ENCODE measurements at places on chromosomes 2 and 18.

- no peak for DNase-seq
Measured at GRCh38 chr2:217840522-217840921, 162.3 kb downstream of the TNS1 start.

DNA sequence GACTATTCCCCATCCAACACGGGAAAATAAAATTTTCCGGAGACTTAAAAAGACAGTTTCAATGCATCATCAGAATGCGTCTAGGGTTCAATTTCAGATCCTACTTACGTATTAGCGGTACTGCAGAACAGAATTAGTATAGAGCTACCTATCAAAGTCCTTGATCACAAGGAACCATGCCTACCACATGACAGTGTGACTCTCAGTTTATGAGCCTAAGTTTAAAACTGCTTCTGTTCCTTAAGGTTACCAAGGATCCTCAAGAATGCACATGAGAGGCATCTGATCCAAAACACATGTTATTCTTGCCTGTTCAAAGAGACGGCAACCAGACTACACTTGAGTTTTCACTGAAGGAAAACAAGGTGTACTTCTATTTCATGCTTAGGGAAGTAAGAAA lies 369.7 kb downstream of the EPHA4 start:
- no peak for DNase-seq

DNA sequence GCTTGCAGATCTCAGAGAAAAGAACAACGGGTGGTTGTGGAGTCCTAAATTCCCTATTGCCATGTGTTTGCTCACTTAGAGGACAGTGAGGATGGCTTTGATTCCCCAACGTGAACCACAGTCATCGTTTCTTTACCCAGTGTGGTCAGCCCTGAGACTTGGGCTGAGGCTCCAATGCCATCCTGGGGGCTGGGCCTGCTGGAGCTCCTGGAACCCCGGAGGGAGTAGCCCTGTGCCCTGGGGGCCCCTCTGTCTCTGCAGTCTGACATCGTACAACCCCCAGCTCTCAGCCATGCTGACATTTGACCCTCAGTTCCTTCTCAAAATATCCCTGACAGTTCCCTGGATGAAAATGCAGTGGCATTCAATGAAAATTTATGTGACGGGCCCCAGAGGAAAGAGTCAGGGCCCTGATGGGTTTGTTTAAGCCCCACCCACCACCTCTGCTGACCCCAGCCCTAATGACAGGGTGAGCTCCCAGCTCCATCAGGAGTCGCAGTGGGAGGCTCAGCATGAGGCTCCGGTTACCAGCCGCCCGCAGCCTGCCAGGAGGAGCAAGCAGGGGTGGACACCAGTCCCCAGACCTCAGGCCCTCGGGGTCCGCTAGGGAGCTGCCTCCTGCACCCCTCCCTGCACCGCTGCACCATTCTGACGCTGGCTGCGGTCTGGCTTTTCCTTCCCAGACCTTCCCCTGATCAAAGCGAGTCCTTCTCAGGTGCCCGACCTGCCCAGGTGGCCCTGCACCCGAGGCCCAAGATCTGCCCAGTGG lies 120.9 kb downstream of the TWIST2 start:
- DNase-seq: no peak

DNA sequence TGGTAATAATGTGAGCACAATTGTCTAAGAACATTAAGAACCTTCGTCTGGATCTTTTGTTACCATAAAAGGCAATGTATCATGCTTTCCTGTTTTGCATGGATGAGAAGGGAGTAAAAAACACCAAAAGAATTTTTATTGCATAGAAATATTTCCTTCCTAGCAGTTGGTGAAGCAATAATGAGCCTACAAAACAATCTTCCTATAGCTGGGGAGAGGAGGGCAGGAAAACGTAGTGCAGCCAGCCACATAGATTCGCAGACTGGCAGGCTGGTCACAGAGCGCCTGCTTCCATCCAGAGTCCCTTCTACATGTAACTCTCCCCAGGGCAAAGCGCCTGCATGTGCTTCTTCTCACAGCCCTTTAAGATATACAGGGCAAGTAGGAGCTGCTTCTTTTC lies 190.4 kb downstream of the BABAM2 start:
- no peak for DNase-seq

GRCh38 chr2:197090742-197091367 lies 164.3 kb upstream of the PGAP1 start:
- no peak for DNase-seq

DNA sequence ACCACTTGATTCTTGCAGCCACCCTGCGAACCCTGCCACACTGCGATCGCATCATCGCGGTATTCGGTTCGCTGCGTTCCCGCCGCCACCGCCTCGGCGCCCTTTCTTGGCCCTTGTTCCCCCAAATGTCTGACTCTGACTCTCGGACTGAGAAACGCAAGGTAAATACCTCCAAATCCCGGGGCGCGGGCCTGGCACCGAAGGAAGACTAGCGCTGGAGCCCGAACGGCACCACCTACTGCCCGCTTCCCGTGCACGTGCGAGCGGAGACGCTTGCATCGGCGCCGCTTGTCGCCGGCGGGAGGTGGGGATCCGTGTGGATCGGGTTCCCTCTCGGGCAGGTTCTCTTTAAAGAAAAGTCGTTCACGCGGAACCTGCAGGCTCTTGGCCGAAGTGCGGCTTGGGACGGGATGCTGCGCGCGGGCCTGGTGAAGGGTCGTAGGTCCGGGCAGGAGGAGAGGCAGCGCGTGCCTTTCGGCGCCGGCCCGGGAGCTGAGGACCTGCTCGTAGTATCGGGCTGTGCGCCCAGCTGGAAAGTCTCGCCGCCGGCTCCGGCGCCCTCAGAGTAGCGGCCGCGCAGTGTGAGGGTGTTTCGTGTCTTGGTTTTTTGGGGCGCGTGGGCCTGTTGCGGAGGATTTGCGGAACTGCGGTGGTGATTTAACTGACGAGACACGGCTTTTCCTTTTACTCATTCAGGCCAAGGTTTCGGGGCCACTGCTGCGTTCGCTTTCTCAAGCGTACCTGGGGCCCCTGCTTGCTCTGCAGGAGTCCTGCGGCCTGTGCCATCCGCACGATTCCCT lies 514 bp downstream of the BCL2L11 start:
- DNase-seq: no peak

DNA sequence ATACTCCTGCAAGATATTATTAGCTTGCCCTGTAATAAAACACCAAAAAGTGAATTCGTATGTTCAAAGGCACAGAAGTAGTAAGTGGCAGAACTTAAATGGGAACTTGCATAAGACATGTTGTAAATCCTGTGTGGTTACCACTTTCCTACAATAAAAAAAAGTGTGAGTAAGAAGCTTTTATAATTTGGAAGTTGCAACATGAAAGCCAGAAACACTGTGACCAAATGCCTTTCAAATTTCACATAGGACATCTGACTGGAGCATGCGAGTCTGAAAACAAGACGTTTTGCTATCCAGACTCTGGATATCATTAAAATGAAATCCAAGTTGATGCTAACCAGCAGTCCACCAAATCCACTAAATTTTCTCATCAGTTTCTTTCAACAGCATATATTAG lies 886.2 kb upstream of the NRXN1 start:
- DNase-seq: no peak

GRCh38 chr2:110818767-110819481 lies 86.6 kb downstream of the ACOXL start:
- DNase-seq: no peak

GRCh38 chr2:59701271-59701994 lies 852.0 kb downstream of the BCL11A start:
- DNase-seq: no peak

DNA sequence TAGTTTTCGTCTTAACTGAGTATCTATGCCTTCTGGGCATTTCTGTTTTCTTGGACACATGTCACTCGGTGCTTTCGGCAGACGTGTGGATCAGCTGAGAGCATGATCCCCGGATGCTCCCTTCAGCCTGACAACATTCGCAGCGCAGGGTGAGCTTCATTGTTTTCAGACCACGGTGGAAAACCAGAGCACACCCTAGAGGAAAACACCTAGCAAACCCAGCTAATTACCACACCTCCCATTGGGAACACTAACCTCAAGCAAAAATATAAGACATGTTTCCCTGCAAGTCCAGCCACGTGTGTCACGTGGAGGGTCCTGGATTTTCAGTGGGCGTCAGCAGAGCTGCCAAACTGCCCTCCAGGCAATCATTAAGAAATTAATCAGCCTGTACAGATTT lies 31.0 kb downstream of the ANKRD29 start:
- DNase-seq: no peak

- no peak for DNase-seq
Measured at GRCh38 chr2:164661349-164661748, 40.1 kb upstream of the GRB14 start.

DNA sequence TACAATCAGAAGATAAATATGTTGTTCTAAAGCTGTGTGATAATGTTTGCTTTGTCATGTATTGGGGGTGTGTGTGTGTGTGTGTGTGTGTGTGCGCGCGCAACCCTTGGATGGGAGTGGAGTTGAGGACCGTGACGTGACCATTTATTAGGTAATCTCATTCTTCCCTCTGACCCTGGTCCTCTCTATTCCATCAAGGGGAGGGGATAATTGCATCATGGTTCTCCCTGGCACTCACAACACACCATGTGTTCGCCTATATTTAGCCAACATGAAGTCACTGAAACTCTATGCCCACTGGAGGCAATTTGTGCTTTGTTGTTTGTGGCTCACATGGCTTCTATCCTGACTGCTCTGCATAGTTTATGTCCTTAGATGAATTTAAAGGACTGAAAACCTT lies 79.8 kb upstream of the LRPPRC start:
- DNase-seq: no peak

DNA sequence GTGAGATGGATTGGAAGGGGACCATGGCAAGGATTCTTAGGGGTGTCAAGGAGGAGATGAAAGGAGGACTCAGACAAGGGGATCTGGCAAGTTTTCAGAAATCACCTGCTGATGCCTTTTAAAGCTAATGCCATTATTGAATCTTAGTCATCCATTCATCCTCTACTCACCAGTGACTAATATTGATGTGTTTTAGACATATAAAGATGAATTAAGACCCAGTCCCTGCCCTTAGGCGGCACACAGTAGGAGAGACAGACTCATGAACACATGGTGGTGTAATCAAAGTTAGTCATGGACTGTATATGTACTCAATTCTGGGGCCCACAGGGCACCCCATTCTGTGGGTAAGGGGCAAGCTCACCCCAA lies 56.5 kb upstream of the ATL2 start:
- DNase-seq: no peak

DNA sequence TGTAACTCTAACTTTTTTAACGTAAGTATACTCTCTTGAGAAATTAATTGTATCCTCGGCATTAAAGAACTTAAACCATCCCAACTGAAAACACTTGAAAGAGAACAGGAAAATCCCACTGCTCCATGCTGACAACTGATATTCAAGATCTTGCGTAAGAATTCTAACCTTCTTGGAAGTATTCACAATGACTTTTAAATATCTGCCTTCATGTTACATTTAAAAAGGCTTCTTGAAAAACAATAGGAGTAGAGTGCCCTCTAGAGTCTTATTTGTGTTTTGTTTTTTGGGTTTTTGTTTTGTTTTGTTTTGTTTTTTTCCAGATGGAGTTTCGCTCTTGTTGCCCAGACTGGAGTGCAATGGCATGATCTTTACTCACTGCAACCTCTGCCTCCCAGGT lies 65.4 kb upstream of the DNAJC10 start:
- DNase-seq: no peak

DNA sequence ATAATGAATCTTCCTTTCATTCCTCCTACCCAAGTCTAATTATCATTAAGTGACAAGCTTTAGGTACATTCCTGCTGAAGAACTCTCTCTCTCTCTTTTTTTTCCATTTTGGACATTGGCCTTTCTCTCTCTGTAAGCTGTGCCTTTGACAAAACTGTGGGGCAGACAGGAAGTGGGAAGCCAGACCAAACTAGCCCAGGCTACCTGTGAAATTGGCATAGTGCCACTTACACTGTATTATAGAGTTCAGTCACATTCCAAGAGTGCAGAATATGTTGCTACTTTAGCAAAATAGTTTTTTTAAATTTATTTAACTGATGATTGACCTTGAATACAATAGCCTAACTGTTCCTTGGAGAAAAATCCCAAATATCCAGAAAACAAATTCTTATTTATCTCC lies 381.5 kb upstream of the ETAA1 start:
- no peak for DNase-seq

- DNase-seq: no peak
Measured at GRCh38 chr2:67567886-67568285, 170.8 kb downstream of the ETAA1 start.

DNA sequence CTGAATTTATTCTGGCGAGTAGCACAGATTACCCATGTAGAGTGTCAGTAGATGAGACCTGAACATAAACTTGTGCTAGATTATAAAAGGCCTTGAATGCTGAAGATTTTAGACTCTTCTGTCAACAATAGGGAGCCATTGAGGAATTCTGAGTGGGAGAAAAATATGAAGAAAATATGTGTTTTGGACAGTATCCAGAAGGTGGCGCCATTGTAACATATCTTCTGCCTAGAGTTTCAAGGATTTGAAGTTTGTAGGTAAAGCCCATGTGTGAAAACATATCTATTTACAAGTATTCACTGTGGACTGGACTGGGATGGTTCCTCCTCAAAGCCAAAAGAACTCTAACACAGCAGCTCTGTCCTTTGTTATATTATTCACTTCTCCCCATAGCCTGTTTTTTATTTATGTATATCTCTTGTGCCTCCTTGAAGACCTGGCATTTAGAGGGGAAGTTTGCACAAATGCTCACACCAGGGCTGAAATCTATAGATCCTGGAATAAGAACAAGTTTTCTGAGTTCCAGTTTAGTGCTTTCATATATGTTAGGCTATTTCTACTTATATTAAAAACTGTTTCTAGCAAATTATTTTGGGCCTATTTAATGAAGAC lies 124.9 kb downstream of the RDH14 start:
- no peak for DNase-seq

DNA sequence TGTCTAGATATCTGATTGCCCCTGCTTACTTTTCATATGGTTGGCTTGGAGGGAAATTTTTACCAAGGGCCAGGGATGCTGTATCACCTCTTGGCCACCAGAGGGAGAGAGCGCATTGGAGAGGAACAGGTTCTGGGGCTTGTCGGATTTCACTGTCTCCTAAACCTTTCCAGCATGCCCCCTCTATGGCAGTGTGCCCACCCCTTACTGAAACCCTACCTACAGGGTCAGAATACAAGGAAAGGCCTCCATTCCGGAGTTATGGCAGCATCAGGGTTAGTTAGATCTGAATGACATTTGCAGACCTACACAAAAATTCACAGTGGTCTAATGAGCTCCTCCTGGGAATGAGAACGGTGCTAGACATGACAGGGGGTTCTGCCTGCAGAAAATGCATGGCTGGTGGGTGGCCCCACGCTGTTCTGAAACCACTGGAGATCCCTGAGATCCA lies 5.8 kb downstream of the SLC14A2 start:
- DNase-seq: no peak

GRCh38 chr2:236341721-236342120 lies 77.5 kb upstream of the ASB18 start:
- DNase-seq: no peak

GRCh38 chr2:150120326-150120955 lies 367.0 kb downstream of the RND3 start:
- no peak for DNase-seq

- no peak for DNase-seq
Measured at GRCh38 chr18:63590966-63591695, 4.0 kb downstream of the SERPINB13 start.

DNA sequence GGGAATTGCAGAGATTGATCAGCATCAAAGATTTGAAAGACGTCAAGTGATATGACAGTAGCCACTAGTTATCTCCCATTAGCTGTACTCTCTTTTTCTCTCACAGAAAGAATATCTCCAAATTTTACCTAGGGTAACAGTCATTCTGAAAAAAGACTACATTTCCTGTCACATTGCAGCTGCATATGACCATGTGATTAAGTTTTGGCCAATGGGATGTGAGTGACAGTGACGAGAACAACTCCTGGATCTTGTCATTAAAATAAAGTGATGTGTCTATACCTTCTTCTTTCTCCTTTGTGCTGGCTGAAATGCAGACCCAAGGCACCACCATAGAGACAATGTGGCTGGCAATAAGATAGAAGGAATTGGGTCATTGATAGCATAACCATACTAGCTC lies 10.5 kb upstream of the NEUROD1 start:
- no peak for DNase-seq
